ENCODE measurements at places on chromosomes 6 and 20.

DNA sequence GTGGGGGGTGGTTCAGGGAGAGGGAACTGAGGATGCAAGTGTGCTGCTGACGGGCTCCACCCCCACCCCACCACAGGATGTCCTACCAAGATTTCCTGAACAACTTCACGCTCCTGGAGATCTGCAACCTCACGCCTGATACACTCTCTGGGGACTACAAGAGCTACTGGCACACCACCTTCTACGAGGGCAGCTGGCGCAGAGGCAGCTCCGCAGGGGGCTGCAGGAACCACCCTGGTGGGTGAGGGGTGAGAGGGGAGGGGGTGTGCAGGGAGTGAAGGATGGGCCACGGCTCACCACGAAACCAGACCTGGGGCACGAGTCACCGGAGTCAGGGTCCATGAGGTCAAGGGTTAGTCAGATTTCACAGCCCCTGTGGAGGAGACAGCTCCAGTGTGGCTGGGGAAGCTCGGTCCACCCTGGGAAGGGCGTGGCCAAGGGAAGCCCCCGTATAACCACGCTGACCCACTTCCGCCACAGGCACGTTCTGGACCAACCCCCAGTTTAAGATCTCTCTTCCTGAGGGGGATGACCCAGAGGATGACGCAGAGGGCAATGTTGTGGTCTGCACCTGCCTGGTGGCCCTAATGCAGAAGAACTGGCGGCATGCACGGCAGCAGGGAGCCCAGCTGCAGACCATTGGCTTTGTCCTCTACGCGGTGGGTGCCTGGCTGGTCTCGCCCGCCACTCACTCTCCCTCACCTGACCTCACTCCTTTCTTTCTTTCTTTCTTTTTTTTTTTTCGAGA is 18.3 kb downstream of the CAPN11 start:
- DNase-seq = no peak

GRCh38 chr20:10218536-10219451 is at the start of gene SNAP25:
Gene SNAP25 (plus strand): TSS chr20:10218830. CDS start chr20:10275492, 56,662 bp downstream.
- DNase-seq = peak; percentile 14

GRCh38 chr6:150208611-150209352 is 65.9 kb downstream of the PPP1R14C start:
- DNase-seq = no peak

DNA sequence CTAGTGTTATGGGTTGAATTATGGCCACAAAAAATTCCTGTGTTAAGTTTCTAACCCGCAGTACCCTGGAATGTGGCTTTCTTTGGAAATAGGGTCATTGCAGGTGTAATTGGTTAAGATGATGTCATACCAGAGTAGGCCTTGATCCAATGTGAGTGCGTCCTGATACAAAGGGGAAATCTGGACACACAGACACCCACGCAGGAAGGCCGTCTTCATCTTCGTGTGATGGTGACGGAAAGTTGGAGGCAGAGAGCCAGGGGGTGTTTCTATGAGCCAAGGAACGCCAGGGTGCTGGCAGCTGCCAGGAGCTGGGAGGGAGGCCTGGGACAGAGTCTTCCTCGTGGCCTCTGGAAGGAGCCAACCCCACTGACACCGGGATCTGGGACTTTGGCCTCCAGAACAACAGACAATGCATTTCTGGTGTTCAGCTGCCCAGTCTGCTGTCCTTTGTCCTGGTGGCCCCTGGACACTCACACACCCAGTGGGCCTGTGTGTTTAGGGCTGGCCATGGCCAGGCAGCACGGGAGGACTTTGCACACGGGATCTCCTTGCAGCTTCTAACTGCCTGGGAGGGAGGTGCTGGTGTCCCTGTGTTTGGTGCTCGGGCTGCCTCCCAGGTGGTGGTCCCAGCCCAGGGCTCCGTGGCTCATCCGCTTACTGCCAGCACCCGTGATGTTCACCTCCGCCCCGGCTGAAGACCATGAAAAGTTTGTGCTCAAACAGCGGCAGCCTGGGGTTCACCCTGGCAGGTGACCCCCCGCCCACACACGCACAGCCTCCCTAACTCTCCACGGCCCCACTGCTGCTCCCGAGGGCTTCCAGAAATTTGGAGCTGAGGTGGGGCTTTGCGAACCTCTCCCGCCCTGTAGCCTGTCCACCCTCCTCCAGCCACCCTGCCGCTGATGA is 53.4 kb upstream of the GATA5 start:
- no peak for DNase-seq

DNA sequence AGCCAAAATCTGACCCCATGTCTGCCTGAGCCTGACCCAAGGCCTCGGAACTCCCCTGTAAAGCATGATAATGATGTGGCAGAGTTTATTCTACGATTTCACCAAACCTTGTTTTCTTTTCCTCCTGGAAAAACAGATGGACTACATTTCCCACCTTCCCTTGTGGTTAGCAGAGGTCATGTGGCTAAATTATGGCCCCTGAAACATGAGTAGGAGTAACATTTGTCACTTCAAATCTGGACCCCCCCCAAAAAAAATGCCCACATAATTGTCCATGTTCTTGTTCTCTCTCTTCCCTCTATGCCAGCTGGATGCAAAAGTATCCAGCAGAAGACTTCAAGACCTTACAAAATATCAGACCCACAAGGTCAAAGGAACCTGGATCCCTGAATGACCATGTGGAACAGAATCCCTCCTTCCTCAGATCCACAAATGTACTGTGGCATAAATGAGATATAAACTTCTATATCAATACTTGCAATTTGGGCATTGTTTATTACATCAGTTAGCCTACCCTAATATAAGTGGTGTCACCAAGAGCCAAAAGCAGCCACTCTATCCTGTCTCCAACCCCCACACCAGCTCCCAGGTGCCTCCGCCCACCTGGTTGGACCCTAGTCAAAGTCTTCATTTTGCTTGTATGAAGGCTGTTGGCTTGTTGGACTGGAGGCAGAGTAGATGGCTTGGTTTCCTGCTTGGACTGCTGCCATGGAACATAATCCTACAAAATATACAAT is 1.4 kb downstream of the C20orf96 start:
- no peak for DNase-seq

DNA sequence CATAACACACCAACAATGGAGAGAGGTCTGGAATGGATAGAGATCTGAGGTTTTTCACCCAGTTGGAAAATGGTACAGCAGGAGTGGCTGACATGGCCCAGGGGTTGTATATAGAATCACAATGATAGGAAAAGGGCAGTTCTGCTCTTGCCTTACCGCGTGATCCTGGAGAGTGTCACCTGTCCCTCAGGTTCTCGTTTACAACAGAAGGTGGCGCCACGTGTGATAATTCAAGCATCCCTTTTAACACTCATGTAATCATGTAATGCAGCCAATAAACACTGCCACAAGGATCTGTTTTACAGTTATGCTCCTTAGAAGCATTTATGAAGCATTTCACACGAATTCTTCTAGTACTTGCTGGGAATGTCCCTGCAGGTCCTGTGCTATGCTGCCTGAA is 12.9 kb upstream of the WFDC2 start:
- no peak for DNase-seq

DNA sequence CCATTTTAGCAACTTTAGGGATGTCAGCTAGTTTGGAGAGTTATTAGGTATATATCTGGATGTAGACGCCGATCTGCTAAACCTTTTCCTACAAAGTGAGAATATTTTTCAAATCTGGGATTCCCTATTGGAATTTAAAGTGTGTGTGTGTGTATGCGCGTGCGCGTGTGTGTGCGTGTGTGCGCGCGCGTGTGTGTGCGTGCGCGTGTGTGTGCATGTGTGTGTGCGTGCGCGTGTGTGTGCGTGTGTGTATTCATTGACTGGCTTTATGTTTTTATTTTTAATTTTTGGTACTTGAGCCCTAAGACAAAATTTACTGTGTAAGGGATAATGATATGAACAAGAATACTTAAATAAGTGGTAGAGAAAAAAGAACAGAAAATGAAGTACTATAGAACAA is 8.1 kb downstream of the PRL start:
- no peak for DNase-seq

- DNase-seq = no peak
These were observed 71.9 kb downstream of the FAM120B start for GRCh38 chr6:170378502-170378901.

DNA sequence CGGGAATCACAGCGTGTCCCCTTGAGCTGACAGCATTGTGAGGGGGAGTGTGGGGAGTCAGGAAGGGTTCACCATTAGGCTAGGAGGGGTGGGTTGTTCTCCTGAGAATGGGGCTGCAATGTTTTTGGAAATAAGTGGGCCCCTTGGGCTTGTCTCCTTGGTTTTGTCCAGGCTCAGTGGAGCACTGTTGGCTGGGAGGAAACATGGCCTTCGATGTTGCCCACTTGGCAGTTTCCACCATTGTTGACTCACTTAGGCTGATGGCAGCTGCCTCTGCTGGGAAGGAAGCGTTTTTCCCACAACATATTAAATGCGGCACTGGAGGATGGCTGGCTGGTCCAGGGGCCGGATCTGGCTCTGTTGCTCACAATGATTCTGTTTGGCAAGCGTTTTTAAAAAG is 512.1 kb downstream of the QKI start:
- no peak for DNase-seq

GRCh38 chr20:59988141-59988540 is 29.9 kb downstream of the CDH26 start:
- DNase-seq = no peak

DNA sequence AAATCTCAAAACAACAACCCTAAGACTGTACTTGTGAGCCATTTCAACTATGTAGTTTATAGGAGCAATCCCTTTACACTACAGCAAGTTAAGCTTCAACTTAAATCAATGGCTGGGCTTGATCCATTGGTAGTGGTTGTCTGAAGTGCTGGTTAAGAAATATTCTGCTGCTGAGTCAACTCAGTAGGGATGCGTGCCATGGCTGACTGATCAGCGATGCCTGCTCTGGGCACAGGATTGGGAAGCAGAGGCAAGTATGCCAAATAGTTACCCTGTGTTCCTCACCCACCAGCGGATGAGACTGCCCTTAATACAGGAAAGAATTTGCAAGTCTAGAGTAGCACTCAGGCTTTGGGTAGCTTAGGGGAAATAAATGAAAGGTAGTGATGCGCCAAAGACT is 41.5 kb downstream of the GCM1 start:
- DNase-seq = no peak

DNA sequence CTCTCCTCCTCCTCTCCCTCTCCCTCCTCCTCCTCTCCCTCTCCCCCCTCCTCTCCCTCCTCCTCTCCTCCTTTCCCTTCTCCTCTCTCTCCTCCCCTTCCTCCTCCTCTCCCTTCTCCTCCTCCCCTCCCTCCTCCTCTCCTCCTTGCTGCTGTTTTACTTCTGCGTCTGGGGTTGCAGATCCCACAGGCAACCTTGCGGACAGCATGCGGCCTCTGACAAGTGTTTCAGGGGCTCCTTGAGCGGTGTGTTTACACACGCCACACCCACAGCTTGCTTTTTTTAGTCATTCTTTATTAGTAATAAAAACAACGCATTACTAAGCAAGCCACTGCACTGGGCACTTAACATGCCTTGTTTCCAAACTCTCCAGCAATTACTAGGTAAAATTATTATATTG is 81.9 kb downstream of the TFAP2C start:
- DNase-seq = no peak

DNA sequence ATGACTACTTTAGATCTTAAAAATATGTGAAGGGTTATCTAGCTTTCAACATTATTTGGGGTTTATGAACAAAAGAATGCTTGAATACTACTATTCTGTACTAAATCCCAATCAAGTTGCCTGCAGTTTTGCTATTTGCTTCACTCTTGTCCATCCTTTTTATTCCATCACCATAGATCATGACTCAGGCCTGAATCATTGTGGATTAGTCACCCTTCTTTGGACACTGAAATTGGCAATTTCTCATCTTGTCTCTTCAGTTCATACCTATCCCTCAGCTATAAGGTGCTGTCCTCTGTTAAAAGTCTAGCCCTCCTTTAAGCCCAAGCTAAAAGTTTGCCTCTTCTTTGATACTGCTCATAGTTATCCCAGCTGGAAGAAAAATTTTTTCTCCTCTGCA is 199.1 kb downstream of the CENPW start:
- no peak for DNase-seq

DNA sequence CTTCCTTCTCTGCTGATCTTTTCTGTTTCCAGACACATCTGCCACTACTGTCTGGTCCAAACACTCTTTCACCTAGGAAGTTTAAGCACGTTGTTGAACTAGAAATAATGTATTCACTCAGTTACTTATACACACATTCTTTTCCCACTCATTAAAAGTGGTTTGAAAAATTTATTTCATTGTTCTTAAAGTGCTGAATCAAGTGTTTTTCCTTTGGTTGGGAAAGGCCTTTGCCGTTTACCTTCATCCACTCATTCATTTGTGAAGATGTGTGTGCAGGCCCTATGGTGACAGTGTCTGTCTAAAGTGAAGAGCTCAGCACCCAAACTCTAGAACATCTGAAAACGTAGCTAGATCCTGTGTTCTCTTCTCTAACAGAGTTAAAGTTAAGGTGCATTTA is 64.2 kb upstream of the AGPAT4 start:
- DNase-seq = no peak
